Fibroblast of the aortic adventitia (primary cell): ENCODE measurements at places on chromosomes 12 and 14. TPM values are rescaled to one million over a fixed set of nuclear protein-coding genes. Genes with fewer than 3 reads are reported as not detected.

- DNase-seq = peak; percentile 90
Observed at GRCh38 chr12:70553391-70553859, 83.8 kb downstream of the PTPRB start.

- DNase-seq = no peak
Observed at GRCh38 chr12:131026754-131027153, 73.0 kb downstream of the ADGRD1 start.

- DNase-seq = no peak
Observed at GRCh38 chr12:123655420-123655819, 15.5 kb upstream of the TCTN2 start.

DNA sequence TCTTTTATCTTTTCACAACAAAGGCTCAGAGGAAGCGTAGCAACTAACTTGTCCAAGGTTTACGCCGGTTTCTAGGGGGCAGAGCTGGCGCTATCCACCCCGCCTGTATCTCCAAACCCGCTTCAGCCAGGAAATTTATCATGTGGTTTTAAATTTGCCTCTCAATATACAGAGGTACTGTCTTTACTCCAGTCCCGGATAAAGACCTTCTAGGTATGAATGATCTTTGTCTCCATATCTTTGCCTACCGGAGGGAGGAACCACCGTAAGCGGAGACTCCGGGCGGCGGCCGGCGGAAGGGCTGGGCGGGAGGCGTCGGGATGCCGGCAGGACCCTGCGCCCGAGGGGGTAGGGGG lies 693 bp upstream of the RIMKLB start:
- peak; percentile 43 for DNase-seq

Gene ACSM4
- total RNA-seq = not detected in 2 replicates

- no peak for DNase-seq
Observed at GRCh38 chr12:92726850-92727249, 24.1 kb downstream of the PLEKHG7 start.

GRCh38 chr12:10722502-10722904 lies 620 bp downstream of the YBX3 start:
- DNase-seq = peak; percentile 56

DNA sequence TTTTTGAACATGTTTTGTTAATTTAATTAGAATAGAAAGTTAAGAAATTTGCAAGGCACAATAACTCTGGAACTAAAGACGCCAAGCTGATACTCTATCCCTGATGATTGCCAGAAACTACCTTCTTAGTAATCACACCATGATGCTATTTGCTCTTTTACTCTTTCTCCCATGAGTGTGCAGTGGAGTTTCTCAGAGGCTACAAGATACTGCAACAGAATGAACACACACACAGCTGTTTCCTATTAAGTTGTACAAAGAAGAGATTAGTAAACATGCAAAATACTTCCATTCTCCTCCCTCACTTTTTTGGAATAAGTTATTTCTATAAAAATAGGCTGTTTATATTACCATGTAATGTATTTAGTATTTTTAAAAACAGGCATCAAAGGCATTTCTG lies 1367.5 kb downstream of the AACS start:
- peak; percentile 78 for DNase-seq

- DNase-seq = no peak
Observed at GRCh38 chr12:128755566-128755965, 68.2 kb downstream of the SLC15A4 start.

DNA sequence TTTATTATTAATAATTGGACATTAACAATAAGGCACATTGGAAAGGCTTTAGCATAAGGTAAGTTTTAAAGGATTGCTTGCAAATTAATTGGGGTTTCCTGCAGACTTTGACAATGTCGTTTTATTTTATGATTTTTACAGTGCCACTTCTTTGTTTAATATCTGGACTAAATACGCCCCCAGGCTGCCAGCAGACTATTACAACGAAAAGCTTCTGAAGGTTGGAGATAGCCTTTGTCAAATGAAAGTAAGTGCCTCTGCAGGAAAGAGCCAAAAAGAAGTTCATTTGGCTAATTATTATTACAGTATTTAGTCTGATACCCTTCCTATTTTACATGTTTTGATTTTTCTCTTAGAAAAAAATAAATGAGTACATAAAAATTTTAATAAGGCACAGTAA lies 11.3 kb downstream of the CFAP54 start:
- DNase-seq = peak; percentile 68

- DNase-seq = no peak
Observed at GRCh38 chr12:82366197-82366596, 7.9 kb downstream of the METTL25 start.

DNA sequence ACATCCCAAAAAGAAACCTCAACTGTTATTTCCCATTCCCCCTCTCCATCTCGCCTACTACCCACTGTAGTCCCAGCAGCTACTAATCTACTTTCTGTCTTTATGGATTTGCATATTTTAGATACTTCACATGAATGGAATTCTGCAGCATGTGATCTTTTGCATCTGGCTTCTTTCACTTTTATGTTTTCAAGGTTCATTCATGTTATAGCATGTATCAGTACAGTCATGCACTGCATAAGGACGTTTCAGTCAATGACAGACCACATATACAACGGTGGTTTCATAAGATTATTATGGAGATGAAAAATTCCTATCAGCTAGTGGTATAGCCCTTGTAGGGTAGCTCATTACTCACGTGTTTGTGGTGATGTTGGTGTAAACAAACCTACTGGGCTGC lies 24.5 kb downstream of the PCNX4 start:
- DNase-seq = peak; percentile 12

DNA sequence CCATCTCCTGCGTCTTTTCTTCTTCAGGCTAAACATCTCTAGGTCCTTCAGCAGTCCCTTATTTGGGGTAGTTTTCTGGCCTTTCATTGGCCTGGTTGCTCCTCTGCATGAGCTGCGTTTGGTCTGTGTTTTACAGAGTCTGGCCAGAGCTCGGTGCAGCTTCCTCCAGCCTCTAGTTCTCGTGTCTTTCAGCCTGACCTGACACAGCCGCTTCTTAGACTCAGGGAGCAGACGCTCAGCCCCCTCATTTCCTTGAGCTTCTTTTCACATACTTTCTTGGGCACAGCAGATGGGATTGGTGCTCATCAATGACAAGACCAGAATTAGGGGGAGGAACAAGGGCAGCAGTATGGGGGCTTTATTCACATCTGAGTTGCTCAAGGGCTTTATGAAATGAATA lies 13.6 kb upstream of the GSG1 start:
- DNase-seq = no peak

- peak; percentile 76 for DNase-seq
Observed at GRCh38 chr12:12736759-12737676, 19.9 kb downstream of the CDKN1B start.

- DNase-seq = no peak
Observed at GRCh38 chr14:99265571-99265970, 6.4 kb downstream of the BCL11B start.

DNA sequence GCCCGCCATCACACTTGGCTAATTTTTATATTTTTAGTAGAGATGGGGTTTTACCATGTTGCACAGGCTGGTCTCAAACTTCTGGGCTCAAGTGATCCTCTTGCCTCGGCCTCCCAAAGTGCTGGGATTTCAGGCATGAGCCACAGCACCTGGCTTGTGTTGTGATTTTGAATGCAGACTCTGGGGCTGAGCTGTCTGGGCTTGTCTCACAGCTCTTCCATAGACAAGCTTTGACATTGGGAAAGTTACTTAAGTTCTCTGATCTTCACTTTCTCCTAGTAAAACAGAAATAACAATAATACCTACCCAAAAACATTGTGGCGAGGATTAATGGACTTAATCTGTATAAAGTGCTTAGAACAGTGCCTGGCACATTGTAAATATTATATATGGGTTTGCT lies 36.0 kb downstream of the TMBIM6 start:
- no peak for DNase-seq

Gene FBXO21
- 41.5 and 44.8 TPM in 2 replicates for total RNA-seq
